Suprapubic skin (tissue), 4 donors: ENCODE measurements at places on chromosomes 5 and 9. TPM values are rescaled to one million over a fixed set of nuclear protein-coding genes. Genes with fewer than 3 reads are reported as not detected.

Gene DDX4
- not detected for total RNA-seq

Gene FPGS
- total RNA-seq = 23.7 TPM

Gene PCDHA12
- 0.48 TPM for total RNA-seq

Gene GCNT4
- total RNA-seq = 3.1 TPM

Gene IL13
- total RNA-seq = not detected

Gene MTAP
- 15.2 TPM for total RNA-seq

Gene MARCOL
- total RNA-seq = not detected

Gene TLX3
- not detected for total RNA-seq

Gene SLC4A9
- total RNA-seq = not detected

Gene PURA
- 19.0 TPM for total RNA-seq

Gene C8G
- total RNA-seq = not detected

Gene SLIT3
- total RNA-seq = 25.3 TPM
